ENCODE measurements at places on chromosomes 1 and 21.

DNA sequence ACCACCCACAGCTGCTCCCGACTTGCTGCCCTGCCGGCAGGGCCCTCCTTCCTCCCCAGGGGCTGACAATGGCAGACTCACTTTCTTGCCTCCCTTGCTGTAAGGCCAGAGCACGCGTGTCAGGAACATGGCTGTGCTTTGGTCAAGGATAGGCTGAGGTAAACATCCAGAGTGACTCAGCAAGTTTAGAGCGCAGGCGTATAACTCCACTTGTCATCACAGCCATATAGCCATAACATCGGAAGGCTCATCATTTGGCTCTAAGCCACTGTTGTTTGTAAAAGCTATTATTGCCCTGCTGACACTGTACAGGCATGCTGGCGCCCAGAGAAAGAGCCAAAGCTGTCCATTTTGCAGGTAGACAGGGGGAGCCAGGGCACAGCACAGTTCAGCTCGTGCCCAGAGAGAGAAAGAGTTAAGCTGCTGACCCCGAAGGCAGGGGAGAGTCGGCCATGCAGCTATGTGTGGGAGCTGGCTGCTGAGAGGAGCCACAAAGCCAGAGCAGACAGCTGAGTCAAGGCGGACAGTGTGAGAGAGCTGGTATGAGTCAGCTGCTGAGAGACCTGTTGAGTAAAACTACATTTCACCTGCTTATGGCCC lies 60.6 kb downstream of the GNG4 start:
- peak; percentile 55 for DNase-seq
- H3K4me1 ChIP-seq = peaks cover 3% of the 10 kb centered on the region
- H3K27ac ChIP-seq = no peak overlapping the region
- peaks cover 7% of the 10 kb centered on the region for H3K27me3 ChIP-seq
- H3K4me3 ChIP-seq = no peak overlapping the region

GRCh38 chr21:38852278-38852677 lies 46.5 kb downstream of the ETS2 start:
- no peak for DNase-seq
- no peak overlapping the region for H3K27ac ChIP-seq
- H3K36me3 ChIP-seq = no peaks in the 10 kb centered on the region
- no peak overlapping the region for H3K4me3 ChIP-seq
- H3K27me3 ChIP-seq = no peaks in the 10 kb centered on the region

DNA sequence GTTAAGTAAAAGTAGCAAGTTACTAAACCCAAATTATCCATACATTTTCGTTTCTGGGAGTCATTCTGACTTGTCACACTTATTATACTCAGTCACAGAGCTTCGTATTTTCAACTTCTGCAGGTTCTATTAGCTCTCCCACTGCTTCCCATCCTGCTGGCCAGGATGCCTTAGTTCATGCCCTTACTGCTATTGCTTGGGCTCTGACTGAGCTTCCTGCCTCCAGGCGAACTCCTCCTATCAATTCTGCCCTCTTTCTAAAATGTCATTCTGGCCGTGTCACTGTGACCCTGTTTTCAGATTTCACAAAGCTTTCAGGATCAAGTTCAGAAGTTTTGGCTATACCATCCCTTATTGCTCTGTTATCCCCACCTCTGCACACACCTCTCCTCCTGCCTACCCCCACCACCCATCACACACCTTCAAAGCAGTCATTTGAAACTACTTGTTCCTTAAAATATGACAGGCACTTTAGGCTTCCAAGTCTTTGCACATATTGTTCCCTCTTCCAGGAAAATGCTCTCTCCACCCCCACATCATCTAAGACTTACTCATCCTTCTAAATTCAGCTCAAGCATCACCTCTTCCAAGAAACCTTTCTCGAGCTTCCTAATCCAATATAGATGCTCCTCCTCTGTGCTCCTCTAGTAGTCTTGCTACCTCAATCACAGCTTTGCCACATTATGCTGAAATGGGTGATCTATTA lies 278.0 kb downstream of the BRINP2 start:
- H3K4me3 ChIP-seq = no peak overlapping the region
- H3K4me1 ChIP-seq = no peaks in the 10 kb centered on the region
- DNase-seq = no peak
- no peak overlapping the region for H3K27ac ChIP-seq
- H3K36me3 ChIP-seq = no peaks in the 10 kb centered on the region
- no peaks in the 10 kb centered on the region for H3K27me3 ChIP-seq

DNA sequence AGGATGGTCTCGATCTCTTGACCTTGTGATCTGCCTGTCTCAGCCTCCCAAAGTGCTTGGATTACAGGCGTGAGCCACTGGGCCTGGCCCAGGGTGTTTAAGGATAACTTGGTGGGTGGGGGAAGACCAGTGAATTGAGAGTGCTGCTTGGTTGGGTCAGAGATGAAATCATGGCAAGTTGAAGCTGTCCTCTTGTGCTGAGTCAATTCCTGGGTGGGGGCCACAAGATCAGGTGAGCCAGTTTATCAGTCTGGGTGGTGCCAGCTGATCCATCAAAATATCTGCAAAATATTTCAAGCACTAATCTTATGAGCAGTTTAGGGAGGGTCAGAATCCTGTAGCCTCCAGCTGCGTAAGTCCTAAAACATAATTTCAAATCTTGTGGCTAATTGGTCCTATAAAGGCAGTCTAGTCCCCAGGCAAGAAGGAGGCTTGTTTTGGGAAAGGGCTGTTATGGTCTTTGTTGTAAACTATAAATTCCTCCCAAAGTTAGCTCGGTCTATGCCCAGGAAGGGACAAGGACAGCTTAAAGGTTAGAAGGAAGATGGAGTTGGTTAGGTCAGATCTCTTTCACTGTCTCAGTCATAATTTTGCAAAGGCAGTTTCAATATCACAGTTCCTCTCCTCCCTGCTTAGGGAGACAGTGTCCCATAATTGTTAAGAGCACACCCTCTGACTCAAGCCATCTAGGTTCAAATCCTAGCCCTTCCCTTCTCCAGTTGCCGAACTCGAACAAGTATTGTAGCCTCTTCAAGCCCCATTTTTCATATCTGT lies 66.8 kb upstream of the BACH1 start:
- H3K27me3 ChIP-seq = no peaks in the 10 kb centered on the region
- H3K27ac ChIP-seq = no peak overlapping the region
- no peak for DNase-seq
- no peak overlapping the region for H3K4me3 ChIP-seq

- peaks cover 7% of the 10 kb centered on the region for H3K27me3 ChIP-seq
- no peak for DNase-seq
- H3K4me3 ChIP-seq = no peak overlapping the region
- no peak overlapping the region for H3K27ac ChIP-seq
- no peaks in the 10 kb centered on the region for H3K4me1 ChIP-seq
Measured at GRCh38 chr1:115557715-115558114, 84.1 kb upstream of the VANGL1 start.
